Colonic mucosa (tissue), 4 donors: ENCODE measurements at places on chromosomes 5 and 9. TPM values are rescaled to one million over a fixed set of nuclear protein-coding genes. Genes with fewer than 3 reads are reported as not detected.

- H3K4me3 ChIP-seq: no peak overlapping the region
- H3K4me1 ChIP-seq: no peaks in the 10 kb centered on the region
- H3K27me3 ChIP-seq: no peaks in the 10 kb centered on the region
- H3K27ac ChIP-seq: no peak overlapping the region
Measured at GRCh38 chr5:93438124-93438523, 142.9 kb downstream of the NR2F1-AS1 start.

The LHX2 gene
- 0.10 TPM for total RNA-seq

GRCh38 chr5:994821-995220, 13.8 kb upstream of the NKD2 start:
- no peak overlapping the region for H3K4me3 ChIP-seq
- no peaks in the 10 kb centered on the region for H3K36me3 ChIP-seq
- no peaks in the 10 kb centered on the region for H3K4me1 ChIP-seq

DNA sequence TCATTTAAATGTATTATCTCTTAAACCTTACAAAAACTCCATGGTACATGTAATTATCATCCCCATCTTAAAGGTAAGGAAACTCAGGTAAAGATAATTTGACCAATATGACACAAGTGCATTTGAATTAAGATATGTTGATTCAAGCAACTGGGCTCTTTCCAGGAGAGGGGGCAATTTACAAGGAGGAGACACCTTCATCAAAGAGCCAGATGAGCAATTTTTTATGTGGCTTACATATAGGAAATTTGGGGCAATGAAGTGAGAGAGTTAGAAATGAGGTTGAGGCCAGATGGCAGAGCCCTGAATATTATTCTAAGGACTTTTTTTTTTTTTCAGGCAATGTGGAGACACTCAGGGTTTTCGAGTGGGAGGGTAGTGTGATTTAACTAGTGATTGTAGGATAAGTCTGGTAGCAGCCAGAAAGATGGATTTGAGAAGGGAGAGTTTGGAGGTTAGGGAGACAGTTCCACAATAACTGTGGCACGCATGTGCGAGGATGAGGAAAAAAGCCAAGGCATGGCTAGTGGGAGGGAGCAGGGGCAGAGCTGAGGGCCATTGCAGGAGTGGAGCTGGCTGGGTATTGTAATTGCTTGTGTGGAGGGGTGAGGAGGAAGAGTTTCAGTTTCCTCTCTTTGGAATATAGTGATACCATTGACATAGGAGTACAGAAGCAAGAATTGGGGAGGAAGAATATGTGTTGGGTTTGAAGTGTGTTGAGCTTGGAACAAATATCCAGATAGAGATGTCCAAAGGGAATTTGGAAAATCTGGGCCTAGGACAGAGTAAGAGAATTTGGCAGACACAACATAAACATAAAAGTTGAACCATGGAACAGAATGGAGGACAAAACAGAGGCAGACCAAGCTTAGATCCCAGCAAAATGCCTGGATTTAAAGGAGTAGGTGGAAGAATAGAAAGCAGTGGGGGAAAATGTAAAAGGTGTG, 72.0 kb downstream of the ACTBL2 start:
- H3K36me3 ChIP-seq: no peaks in the 10 kb centered on the region
- no peak overlapping the region for H3K27ac ChIP-seq
- H3K4me3 ChIP-seq: no peak overlapping the region
- no peak for DNase-seq

GRCh38 chr9:14179449-14179848, 134.5 kb downstream of the NFIB start:
- no peaks in the 10 kb centered on the region for H3K36me3 ChIP-seq
- H3K27me3 ChIP-seq: no peaks in the 10 kb centered on the region
- H3K27ac ChIP-seq: peak overlapping the region; percentile 71
- H3K4me1 ChIP-seq: no peaks in the 10 kb centered on the region
- no peak overlapping the region for H3K4me3 ChIP-seq

- H3K4me3 ChIP-seq: no peak overlapping the region
- H3K36me3 ChIP-seq: no peaks in the 10 kb centered on the region
- H3K27ac ChIP-seq: no peak overlapping the region
- no peaks in the 10 kb centered on the region for H3K27me3 ChIP-seq
- DNase-seq: no peak
- H3K4me1 ChIP-seq: no peaks in the 10 kb centered on the region
Measured at GRCh38 chr5:156589104-156589945, 260.8 kb upstream of the PPP1R2B start.

- no peaks in the 10 kb centered on the region for H3K36me3 ChIP-seq
- peak; percentile 58 for DNase-seq
- no peak overlapping the region for H3K4me3 ChIP-seq
- no peaks in the 10 kb centered on the region for H3K27me3 ChIP-seq
- no peaks in the 10 kb centered on the region for H3K4me1 ChIP-seq
Measured at GRCh38 chr9:27247756-27248155, 49.2 kb downstream of the EQTN start.

The TAS2R1 gene
- not detected for total RNA-seq

DNA sequence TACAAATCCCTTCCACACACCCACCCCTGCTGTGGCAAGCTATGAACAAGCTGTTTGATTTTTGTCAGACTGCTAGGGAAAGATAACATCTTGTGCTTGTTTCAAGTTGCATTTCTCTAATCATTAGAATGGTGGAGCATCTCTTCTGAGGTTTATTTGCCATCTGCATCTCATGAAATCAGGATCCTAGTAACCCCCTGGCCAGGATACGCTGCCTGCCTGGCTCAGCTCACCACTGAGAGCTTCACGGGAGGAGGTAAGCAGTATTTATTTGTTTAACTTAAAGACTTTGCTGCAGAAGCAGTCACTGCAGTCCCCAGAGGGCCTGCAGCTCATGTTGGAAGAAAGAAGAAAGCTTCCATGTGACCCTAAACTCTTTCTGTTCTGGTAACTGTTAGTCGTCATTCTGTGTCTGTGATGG, 83.3 kb upstream of the CXCL14 start:
- no peaks in the 10 kb centered on the region for H3K27me3 ChIP-seq
- no peak overlapping the region for H3K4me3 ChIP-seq

The FGF18 gene
- 0.35 TPM for total RNA-seq

DNA sequence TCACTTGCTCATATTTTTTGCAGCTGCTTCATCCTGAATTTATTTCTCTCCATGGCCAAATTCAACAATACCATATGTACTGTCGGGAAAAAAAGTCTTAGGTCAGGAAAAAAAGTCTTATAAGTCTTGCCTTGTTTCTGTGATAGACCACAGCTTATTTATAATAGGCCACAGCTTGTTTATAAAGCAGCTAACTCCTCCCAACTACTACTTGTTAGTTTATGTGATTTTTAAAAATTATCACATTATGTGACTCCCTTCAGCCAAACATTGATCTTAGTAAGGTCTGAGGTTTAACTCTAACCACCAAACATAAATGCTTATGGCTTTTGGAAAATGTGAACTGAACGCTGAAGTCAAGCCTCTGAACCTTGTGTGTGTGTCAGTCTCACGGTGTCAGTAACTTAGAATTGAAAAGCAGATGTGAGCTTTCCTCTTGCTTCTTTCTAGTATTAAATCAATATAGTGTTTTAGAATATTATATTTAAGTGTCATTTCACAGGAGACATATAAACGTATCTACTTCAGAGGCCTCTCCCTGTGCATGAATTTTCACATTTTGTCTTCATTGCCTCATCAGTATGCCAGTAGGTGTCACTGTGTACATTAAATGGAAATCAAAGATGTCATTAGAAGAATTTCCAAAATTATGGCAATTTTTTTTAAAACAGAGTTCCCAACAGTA, 51.3 kb downstream of the SNX24 start:
- no peaks in the 10 kb centered on the region for H3K4me1 ChIP-seq
- DNase-seq: no peak
- no peak overlapping the region for H3K27ac ChIP-seq
- no peaks in the 10 kb centered on the region for H3K36me3 ChIP-seq
- no peak overlapping the region for H3K4me3 ChIP-seq

The EQTN gene
- 1.0 TPM for total RNA-seq

The NUTM2G gene
- total RNA-seq: not detected

The PROP1 gene
- not detected for total RNA-seq

The DNAH5 gene
- total RNA-seq: 0.11 TPM

The SH2D3C gene
- total RNA-seq: 3.5 TPM

DNA sequence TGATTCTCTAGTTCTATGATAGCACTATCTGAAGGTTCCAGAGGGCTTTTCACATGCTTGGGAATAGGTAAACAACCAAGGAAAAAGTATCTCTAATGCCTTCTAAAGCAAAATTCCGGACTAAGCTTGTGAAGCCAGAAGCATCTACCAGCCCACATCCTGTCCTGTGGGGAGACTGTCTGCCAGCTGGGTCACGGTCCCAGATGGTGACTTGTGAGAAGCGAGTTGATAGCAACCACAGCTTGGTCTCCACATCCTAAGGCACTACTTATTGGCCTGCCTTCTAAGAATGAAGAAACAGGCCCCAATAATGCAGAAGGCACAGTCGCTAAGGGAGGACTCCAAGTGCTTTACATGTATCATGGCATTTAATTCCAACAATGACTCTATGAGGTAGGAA, 184.1 kb upstream of the ADRA1B start:
- no peak overlapping the region for H3K4me3 ChIP-seq
- no peaks in the 10 kb centered on the region for H3K27me3 ChIP-seq
- no peak for DNase-seq
- no peaks in the 10 kb centered on the region for H3K36me3 ChIP-seq
- no peak overlapping the region for H3K27ac ChIP-seq
- no peaks in the 10 kb centered on the region for H3K4me1 ChIP-seq

DNA sequence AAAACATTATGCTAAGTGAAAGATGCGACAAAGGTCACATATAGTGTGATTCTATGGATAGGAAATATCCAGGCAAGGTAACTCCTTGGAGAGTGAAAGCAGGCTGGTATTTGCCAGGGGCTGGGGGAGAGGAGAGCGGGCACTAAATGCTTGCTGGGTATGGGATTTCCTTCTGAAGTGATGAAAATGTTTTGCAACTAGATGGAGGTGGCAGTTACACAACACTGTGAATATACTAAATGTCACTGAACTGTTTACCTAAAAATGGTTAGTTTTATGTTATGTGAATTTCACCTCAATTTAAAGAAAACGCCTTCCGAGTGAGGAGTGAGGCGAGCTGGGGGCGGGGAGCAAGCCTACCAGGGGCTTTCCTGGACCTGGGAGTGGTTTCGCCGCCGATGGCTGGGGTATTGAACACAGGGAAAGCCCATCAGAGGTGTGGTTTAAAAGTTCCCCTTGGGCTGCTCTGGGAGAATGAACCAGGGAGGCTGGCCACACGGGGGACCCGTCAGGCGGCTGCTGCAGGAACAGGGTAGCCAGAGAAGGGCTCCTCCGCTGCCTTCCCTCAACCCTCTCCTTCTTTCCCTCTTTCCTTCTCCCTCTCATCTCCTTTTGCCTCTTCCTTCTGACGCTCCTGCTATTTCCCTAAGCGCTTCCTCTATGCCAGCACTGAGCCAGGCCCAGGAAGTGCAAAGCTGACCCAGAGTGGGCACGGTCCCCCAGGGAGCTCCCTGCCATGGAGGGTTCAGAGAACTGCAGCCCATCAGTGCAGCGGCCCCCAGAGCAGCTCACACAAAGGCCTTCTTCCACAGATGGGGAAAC, 4.9 kb downstream of the AKNA start:
- H3K4me1 ChIP-seq: peaks cover 4% of the 10 kb centered on the region
- DNase-seq: no peak
- peak overlapping the region; percentile 90 for H3K27ac ChIP-seq
- H3K4me3 ChIP-seq: no peak overlapping the region
- peaks cover 10% of the 10 kb centered on the region for H3K36me3 ChIP-seq

GRCh38 chr5:23235246-23235645, 272.2 kb upstream of the PRDM9 start:
- H3K27me3 ChIP-seq: no peaks in the 10 kb centered on the region
- DNase-seq: no peak
- no peaks in the 10 kb centered on the region for H3K4me1 ChIP-seq
- H3K36me3 ChIP-seq: no peaks in the 10 kb centered on the region

The SPATA31D4 gene
- total RNA-seq: not detected

GRCh38 chr5:78907255-78907891, 77.7 kb downstream of the ARSB start:
- DNase-seq: no peak
- no peaks in the 10 kb centered on the region for H3K4me1 ChIP-seq
- peak overlapping the region; percentile 52 for H3K27ac ChIP-seq
- H3K4me3 ChIP-seq: no peak overlapping the region
- no peaks in the 10 kb centered on the region for H3K36me3 ChIP-seq
- H3K27me3 ChIP-seq: no peaks in the 10 kb centered on the region

GRCh38 chr5:135426102-135427082, 20.8 kb downstream of the DCANP1 start:
- DNase-seq: no peak
- H3K27me3 ChIP-seq: no peaks in the 10 kb centered on the region
- H3K4me3 ChIP-seq: no peak overlapping the region

The C5orf34 gene
- 1.9 TPM for total RNA-seq

- no peaks in the 10 kb centered on the region for H3K4me1 ChIP-seq
- DNase-seq: no peak
- H3K4me3 ChIP-seq: no peak overlapping the region
- no peaks in the 10 kb centered on the region for H3K27me3 ChIP-seq
- H3K36me3 ChIP-seq: no peaks in the 10 kb centered on the region
Measured at GRCh38 chr9:37916471-37917312, 12.8 kb upstream of the SLC25A51 start.

The MTX3 gene
- 9.4 TPM for total RNA-seq

GRCh38 chr5:90932052-90932699, 373.6 kb downstream of the ADGRV1 start:
- H3K36me3 ChIP-seq: no peaks in the 10 kb centered on the region
- no peaks in the 10 kb centered on the region for H3K27me3 ChIP-seq
- H3K27ac ChIP-seq: no peak overlapping the region
- peak; percentile 80 for DNase-seq

GRCh38 chr5:20610681-20611080, 622.7 kb upstream of the CDH18 start:
- no peak overlapping the region for H3K27ac ChIP-seq
- H3K4me1 ChIP-seq: no peaks in the 10 kb centered on the region
- H3K36me3 ChIP-seq: no peaks in the 10 kb centered on the region
- no peak overlapping the region for H3K4me3 ChIP-seq
- no peaks in the 10 kb centered on the region for H3K27me3 ChIP-seq

- H3K27ac ChIP-seq: no peak overlapping the region
- DNase-seq: no peak
- no peak overlapping the region for H3K4me3 ChIP-seq
Measured at GRCh38 chr5:158968150-158968549, 131.6 kb downstream of the EBF1 start.

The PPP3R2 gene
- not detected for total RNA-seq

The TMC1 gene
- 0.29 TPM for total RNA-seq

The NUP188 gene
- total RNA-seq: 43.9 TPM

DNA sequence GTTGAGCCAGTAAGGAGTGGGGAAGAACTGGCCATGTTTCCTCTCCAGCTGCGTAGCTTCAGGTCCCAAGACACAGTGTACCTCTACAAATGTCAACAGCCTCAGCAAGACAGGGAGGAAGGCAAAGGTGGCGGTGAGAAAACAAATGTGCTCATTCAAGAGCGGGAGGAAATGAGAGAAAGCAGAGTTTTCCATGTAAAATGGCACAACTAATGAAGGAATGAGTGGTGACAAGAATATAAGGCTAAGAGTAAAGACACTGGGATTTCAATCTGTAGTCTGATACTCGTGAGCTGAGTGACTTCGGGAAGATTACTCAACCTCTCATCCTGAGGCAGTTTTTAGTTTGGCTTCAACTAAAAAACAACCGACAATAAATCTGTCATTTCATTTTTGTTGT, 67.6 kb downstream of the DPYSL3 start:
- no peaks in the 10 kb centered on the region for H3K4me1 ChIP-seq
- H3K36me3 ChIP-seq: no peaks in the 10 kb centered on the region
- no peak overlapping the region for H3K4me3 ChIP-seq
- no peaks in the 10 kb centered on the region for H3K27me3 ChIP-seq
- DNase-seq: no peak
- H3K27ac ChIP-seq: no peak overlapping the region

GRCh38 chr9:84278130-84278529, 62.4 kb downstream of the SLC28A3 start:
- no peak for DNase-seq
- H3K4me3 ChIP-seq: no peak overlapping the region

The HAUS6 gene
- 9.2 TPM for total RNA-seq

The EGR1 gene
- total RNA-seq: 73.9 TPM
